COR-L47 (cell line): ENCODE measurements at places on chromosomes 12 and 14.

- no peak for DNase-seq
Measured at GRCh38 chr12:122889761-122890520, 6.0 kb downstream of the VPS37B start.

DNA sequence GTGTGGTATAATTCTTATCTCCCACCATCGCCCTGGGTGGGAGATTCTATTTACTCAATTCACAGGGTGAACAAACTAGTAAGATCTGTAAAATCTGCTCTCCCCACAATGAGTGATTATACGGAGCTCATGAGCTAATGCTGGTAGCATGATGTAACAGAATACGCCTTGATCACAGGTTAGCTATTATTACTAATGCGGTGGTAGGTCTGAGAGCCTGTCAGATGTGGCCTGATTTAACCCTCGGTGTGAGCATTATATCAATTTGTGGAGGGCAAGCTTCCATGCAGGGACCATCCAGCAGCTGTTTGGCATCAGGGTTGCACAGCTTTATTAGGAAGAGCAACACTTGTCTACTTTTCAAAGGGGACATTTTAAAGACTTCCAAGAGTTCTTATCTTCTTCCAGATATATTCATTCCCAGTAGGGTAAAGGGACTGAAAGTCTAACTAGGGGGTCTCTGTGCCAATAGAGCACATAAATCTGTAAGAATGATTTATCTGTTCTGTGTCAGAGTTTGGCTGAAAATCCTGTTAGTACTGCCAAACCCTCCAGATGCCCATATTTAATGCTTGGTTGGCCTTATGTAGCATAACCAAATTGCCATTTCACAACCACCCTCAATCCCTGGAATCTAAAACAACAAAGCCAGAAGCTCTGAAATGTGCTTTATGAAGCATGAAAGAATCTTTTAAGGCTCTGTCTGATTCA, 18.7 kb downstream of the TSHR start:
- no peak for DNase-seq

GRCh38 chr14:72553161-72553560, 340.7 kb downstream of the DPF3 start:
- DNase-seq, result no peak

DNA sequence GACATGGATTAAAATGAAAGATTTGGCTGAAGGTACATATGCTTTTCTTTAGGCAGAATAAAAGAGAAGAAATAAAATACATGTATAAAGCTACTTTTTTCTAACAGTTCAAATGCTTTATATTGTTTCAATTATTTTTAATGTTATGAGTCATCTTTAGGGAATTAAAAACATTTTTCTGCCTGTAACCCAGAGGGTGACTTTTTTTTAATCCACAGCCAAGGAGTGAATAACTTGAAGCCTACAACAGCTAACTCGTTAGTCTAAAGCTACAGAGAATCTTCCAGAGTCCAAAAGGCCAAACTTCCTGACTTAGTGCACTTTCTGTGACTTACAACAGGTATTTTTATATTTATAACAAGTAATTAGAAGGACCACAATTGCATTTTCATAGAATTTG, 151.6 kb downstream of the SEC23A start:
- DNase-seq, result no peak

DNA sequence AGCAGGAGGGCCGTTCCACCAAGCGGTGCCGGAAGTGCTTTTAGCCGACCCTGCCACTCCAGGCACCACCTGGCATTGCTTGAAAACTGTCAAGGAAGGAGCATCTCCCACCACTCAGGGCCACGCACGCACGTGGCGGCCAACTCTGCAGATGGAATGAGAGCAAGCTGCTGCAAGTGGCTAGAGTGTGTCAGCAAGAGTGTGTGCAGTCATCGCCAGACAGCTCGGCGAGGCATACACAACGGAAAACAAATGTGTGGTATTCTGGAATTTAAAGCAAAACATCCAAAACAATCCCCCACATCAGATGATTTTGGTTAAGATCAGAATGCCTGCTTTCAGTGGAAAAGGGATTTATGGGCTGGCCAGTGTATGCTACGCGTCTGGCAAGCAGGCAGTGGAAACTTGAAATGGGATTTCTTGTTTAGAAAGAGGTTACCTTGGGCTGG, 11.2 kb downstream of the CD9 start:
- DNase-seq, result no peak
